CD4-positive, alpha-beta T cell (primary cell): ENCODE measurements at places on chromosomes 11 and 22.

GRCh38 chr11:105298174-105298573 is 158.6 kb upstream of the CARD18 start:
- DNase-seq: no peak

GRCh38 chr11:32643526-32643925 is 59.9 kb downstream of the EIF3M start:
- no peak for DNase-seq

DNA sequence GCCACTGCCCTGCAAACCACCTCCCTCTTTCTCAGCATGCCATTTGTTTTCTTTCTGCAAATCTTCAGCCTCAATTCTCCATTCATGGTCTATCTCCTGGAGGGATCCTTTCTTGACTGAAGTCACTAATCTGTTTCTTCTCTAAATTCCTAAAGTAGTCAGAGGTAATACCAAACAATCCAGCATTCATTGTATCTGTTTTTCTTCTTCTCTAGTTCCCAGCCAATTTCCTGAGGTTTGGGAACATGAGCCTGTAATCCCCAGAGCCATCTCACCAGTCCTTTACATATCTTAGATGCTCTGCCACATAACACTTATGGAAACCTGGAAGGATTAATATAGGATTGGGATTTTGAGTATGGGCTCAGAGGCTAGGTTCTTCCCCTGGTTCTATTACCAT is 86.5 kb downstream of the MICAL2 start:
- no peak for DNase-seq

DNA sequence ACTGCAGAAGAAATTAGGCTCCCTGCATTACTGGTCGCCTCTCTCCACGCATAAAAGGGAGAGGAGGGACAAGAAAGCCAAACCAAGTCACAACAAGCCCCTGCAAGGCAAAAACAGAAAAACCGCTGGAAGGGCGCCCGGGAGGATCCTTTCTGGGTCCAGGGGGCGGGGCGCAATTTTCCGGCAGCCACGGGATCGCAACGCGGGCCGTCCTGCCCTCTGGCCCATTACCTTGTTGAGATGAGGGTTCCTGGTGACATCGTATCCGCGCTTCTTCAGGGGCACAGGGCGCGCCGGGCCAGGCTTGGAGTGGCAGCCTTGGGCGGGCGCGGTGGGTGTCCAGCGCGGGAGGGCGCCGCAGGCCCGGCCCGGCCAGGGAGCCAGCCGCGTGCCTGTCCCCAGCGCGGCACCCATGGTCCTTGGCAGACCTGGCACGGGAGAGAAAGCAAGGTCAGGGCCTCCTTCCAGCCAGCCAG is 847 bp downstream of the ME3 start:
- DNase-seq: no peak

- DNase-seq: no peak
Observed at GRCh38 chr11:27757953-27758352, 57.7 kb upstream of the BDNF start.

- DNase-seq: peak; percentile 69
Observed at GRCh38 chr11:61004180-61004611, 32.7 kb downstream of the CD6 start.

DNA sequence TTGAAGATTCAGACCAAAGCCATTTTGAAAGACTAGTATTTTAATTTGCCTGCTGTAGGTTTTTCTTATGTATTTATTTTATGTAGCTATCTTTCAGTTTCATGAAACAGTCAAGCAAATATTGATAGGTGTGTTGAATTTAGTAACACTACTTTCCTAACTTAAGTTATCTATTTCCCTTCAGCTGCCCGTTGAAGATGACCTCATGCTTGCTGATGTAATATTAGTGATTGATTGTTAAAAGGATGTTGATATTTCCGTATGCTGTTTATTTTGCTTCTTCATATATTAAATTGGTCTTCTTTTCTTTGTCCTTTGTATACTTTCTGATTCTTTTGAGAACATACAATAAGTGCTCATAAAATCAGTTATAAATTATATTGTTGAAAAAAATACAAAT is 86.8 kb upstream of the CHORDC1 start:
- DNase-seq: no peak

DNA sequence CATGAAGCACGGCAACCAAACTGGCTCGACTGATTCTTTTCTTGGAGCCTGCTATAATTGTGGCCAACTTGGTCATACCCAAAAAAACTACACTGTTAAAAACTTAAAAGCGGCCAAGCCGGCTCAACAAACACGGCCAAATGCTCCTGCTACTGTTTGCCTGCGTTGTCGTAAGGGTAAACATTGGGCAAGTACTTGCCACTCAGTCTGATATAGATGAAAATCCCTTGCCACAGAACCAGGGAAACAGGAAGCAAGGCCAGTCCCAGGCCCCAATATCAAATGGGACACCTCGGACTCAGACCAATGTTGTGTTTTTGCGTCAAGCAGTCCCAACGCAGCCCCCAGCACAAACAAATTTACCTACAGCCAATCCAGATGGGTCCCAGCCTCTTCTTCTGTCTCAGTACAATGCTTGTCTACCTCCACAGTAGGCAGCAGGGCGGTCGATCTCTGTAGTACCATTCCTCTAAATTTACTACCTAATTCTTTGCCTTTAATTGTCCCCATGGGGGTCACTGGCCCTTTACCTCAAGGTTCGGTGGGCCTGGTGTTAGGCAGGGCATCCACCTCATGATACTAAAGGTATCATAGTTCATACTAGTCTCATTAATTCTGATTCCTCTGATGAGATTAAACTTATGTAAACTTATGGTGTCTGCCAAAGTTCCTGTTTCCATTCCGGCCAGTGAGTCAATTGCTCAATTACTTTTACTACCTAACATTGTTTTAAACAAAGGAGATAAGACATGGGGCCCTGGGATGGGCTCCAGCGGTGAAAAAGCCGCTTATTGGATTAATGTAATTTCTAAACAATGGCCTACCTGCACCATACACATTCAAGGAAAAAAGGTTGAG is 3.7 kb upstream of the COMT start:
- no peak for DNase-seq

DNA sequence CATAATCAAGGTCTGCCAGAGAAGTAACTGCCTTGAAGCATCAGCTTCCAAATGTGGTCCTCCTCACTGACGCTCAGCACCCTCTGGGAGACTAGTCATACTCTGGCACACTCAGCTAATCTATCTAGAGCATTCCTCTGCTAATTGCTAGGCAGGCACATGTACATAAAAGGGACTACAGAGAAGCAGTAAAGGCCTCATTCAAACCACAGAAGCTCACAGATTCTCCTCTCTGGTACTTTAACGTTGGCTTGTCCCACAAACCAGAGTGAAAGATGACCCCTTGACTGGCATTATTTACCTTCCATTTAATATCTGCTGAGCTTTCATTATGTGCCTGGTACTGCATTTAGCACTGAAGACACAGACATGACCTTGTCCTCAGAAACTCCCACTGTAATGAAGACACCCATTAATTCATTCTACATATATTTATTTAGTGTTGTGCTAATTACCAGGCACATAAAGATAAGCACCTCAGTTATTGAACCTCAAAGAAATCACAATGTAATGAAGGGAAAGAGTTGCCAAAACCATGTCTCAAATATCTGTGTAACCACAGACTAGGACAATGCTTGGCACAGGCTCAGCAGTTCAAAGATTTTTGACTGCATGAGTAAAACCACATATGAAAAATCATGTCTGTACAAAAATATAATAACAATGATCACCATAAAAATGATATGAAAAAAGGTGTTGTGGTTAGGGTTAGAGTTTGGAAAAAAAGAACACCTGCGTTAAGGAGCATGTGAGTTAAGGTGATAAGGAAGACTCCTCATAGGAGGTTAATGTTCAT is 550.4 kb downstream of the DLG2 start:
- DNase-seq: no peak

DNA sequence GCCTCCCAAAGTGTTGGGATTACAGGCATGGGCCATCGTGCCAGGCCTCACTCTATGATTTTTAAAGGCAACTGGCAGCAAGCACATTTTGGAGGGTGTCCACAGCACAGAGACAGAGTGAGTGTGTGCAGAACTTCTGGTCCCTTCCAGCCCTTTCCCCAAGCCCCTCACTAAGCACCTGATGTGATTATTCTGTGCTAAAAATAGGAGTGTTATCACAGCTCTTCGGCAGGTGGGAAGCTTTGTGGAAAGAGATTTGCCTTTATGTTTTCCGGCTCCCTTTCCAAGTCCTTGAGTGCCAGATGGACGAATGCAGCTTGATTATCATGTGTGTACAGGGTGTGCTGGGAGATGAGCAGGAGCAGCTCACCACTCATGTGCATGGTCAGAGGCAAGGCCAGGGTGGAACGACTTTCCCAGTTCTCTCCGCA is 310.8 kb downstream of the DDX10 start:
- no peak for DNase-seq

DNA sequence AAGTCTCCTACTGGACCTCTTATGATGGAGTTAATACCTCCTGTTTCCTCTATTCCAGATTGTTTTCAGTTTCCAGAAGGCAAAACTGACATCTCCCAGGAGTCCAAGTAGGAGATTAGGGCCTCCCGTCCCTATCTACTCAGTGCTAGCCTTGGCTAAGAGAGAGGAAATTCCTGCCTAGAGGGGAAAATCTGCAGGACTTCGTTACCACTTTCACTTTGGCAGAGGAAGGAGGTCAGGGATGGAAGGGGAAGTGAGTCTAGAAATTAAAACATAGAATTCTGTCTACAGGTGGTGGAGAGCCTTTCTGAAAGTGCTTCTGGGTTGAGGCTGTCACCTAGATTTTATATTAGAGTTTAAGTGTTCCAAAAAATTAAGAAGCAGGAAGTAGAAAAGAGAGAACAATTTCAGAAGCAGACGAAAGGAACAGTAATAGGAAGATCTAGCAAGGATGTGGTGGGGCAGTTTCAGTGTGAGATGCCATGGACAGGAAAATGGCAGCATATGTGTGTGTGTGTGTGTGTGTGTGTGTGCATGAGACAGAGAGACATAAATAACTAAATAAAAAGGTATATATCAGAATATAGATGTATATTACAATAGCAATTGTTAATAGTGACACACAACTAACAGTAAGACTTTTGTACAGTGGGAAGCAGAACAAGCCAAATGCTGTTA is 2.4 kb upstream of the TRIM68 start:
- DNase-seq: no peak

DNA sequence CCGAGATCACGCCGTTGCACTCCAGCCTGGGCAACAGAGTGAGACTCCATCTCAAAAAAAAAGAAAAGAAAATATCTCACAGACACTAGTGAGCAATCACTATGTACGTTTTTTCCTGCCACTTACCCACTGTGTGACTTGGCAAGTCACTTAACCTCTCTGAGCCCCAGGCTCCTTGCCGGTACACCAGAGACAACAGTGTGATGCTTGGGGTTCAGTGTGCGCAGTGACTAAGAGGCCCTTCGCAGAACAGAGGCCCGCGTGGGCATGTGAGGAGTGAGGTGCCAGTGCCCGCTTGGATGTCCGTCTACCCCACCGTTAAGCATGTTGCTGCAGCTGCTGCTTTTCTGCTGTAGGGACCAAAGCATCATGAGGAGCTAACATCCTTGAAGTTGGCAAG is 6.7 kb downstream of the OAF start:
- DNase-seq: no peak

DNA sequence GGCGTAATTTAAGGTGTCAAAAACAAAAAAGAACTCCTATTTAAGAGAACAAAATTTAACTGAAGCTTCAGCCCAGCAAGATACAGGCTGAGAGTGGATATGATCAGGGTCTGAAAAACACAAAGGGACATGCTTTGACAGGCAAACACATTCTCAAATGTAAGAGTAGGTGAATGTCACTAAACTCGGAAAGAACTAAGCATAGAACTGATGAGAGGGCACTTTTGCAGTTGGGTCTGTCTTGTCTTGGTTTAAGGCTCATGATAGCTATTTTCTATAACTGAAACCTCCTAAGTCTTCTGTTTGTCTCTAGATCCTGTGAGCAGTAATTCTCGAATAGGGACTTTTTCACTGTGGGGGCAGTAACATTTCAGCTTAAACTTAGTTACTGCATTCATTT is 27.0 kb downstream of the F2 start:
- DNase-seq: no peak

- DNase-seq: no peak
Observed at GRCh38 chr11:8608652-8609051, 14.6 kb upstream of the STK33 start.

- no peak for DNase-seq
Observed at GRCh38 chr11:85589373-85589772, 37.8 kb downstream of the DLG2 start.

GRCh38 chr11:15780382-15780781 is 576.0 kb downstream of the SOX6 start:
- DNase-seq: no peak

GRCh38 chr22:49328118-49328475 is 499.6 kb downstream of the BRD1 start:
- no peak for DNase-seq

- no peak for DNase-seq
Observed at GRCh38 chr22:45599836-45600577, 71.6 kb upstream of the ATXN10 start.

GRCh38 chr11:23948851-23949250 is 548.0 kb upstream of the LUZP2 start:
- no peak for DNase-seq

- DNase-seq: no peak
Observed at GRCh38 chr11:75567971-75568370, 5.9 kb downstream of the SERPINH1 start.

DNA sequence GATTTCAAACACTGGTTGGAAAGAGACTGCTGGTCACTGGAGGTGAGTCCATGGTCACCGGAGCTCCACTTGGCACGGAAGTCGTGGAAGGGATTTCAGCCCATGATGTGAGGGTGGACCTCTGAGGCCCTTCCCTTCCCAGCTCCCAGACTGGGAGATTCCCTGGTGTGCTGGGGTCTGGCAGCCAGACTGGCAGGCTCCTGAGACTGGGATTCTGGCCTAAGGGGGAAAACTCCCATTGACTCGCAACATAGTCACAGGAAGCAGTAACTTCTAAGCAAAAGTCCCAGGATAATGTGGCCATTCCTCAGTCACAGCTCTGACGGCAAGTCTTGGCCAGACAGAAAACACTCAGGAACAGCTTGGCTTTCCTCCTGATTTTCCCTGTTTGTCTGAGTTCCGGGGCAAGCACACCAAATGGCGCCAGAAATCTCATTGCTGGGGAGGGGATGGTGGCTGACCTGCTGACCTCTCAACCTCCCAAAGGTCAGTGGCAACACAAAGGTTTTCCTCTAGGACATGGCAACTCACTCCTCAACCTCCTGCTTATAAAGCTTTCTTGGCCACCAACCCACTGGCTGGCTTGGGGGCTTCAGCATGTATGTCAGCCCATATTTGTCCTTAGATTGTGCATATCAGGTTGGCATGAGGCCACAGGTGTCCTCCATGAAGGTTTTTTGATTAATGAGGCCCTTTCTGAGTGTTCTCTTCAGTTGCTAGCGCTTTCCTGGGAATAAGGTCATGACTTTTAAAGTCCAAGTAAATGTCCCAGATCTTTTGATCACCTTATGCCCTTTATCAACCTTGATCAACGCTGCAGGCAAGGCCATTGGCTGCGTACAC is 99.5 kb downstream of the CCDC81 start:
- DNase-seq: no peak

GRCh38 chr11:35148163-35148837 is 9.3 kb downstream of the CD44 start:
- DNase-seq: peak; percentile 75

GRCh38 chr11:63843041-63843440 is 4.1 kb downstream of the MARK2 start:
- DNase-seq: no peak
